ENCODE measurements at places on chromosomes 5 and 9.

- H3K36me3 ChIP-seq, result no peaks in the 10 kb centered on the region
- no peaks in the 10 kb centered on the region for H3K4me1 ChIP-seq
- DNase-seq, result no peak
- H3K27ac ChIP-seq, result no peak overlapping the region
- no peak overlapping the region for H3K4me3 ChIP-seq
Measured at GRCh38 chr9:69393425-69393824, 68.4 kb downstream of the ENTREP1 start.

GRCh38 chr9:129237803-129238202 lies 59.7 kb upstream of the IER5L start:
- no peaks in the 10 kb centered on the region for H3K36me3 ChIP-seq
- peaks cover 52% of the 10 kb centered on the region for H3K4me1 ChIP-seq
- H3K27ac ChIP-seq, result peak overlapping the region; percentile 88
- no peaks in the 10 kb centered on the region for H3K27me3 ChIP-seq
- no peak for DNase-seq

DNA sequence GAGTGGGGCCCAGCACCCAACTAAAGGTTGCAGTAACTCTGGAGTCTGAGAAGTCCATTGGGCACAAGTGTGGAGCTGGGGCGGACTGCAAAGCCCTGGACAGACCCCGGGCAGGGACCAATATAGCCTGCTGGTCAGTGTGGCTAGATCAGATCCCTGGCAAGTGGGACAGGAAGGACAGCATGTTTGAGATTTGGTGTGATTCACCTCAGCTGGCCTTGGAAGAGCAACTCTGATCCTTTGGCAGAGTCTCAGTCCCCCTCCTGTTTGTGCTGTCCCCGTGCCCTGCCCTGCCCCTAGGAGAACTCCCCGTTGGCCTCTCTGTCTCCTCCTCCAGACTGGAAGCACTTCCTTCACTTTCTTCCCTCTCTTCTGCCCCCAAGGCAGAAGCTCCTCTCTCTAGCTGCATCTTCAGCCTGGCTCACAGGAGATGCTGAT lies 255.3 kb downstream of the FSTL4 start:
- H3K27ac ChIP-seq, result no peak overlapping the region
- H3K36me3 ChIP-seq, result peaks cover 2% of the 10 kb centered on the region
- peaks cover 17% of the 10 kb centered on the region for H3K27me3 ChIP-seq
- no peak for DNase-seq

DNA sequence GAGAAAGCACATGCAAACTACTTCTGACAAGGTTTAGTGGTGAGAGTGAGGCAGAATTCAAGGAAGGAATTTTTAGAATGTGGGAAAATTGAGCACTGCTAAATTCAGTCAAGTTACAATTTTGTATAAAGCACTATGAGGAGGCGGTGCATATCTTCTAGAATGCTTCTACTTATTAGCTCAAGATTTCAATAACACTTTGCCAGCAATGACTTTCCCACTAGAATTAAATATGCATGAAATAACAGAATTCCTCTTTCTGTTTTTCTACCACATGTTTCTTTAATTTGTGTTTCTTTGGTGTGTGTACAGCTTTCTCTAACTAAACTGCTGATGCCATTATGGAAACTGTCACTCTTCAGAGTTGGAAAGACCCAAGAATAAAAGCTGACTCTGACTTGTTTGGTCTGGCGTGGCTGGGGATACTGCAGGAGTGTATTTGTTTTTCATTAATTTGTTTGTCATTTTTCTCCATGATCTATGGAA lies 163.5 kb downstream of the ARSB start:
- no peaks in the 10 kb centered on the region for H3K36me3 ChIP-seq
- H3K27me3 ChIP-seq, result no peaks in the 10 kb centered on the region
- H3K4me3 ChIP-seq, result no peak overlapping the region
- no peak for DNase-seq

DNA sequence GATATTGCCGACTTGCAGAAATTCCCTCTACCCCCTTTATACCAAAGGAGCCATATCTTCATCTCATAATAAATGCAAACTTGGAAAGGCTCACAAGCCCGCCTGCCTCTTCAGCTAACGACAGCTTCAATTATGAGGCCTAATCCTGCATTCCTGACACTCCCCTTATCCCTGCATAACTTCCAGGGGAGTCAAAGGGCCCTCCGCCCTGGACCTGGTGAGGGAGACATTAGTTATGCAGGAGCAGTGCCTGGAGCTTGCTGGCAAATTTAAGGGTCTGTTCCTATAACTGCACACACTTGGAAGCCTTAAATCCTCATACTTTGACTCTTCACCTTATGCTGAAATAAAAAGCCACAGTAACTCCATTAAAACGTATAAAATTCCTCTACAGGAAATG lies 617.9 kb downstream of the BNC2 start:
- no peak overlapping the region for H3K27ac ChIP-seq
- H3K4me1 ChIP-seq, result no peaks in the 10 kb centered on the region
- H3K36me3 ChIP-seq, result no peaks in the 10 kb centered on the region
- H3K4me3 ChIP-seq, result no peak overlapping the region

DNA sequence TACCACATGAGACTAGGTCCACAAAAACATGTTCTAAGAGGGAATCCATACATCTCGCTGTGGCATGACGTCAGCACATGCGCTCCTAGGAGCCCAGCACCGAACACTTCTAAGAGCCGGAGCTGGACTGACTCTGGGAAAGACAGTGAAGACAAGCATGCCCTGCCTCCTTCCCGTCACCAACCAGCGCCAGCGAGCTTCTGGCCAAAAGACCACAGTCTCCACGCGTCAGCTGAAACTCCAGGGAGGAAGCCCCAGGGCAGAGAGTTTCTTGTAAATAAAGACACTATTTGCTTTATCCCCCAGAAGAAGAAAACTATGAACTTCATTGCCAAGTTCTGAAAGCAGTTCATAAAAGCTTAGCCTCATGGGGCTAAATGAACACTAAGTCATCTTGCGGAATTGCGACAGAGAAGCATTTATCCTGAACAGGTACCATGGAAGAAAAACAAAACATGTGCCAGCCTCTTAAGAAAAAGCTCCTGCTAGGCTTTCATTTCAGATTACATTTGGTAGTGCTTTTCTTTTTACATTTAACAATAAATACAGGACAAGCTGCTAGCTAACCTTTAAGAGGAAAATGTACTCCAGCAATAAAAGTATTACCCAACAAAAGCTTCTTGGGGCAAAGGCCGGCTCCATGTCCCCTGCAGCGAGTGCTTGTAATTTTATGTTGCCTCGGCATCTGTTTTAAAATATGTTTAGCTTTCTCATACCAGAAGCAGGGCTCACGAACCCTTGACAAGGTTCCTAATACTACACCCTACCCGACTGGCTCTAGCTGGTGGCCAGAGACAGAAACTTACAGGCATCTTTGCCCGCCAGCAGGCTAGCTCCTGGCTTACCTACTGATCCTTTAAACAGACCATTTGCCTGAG lies 96.5 kb downstream of the PRRT1B start:
- no peaks in the 10 kb centered on the region for H3K27me3 ChIP-seq
- DNase-seq, result no peak
- no peak overlapping the region for H3K4me3 ChIP-seq
- H3K4me1 ChIP-seq, result peaks cover 26% of the 10 kb centered on the region

All from effector memory CD8-positive, alpha-beta T cell (primary cell).